ENCODE measurements at places on chromosomes 4 and X.
A peak's percentile ranks its signal among the peaks of the same experiment; 100 is the strongest.

DNA sequence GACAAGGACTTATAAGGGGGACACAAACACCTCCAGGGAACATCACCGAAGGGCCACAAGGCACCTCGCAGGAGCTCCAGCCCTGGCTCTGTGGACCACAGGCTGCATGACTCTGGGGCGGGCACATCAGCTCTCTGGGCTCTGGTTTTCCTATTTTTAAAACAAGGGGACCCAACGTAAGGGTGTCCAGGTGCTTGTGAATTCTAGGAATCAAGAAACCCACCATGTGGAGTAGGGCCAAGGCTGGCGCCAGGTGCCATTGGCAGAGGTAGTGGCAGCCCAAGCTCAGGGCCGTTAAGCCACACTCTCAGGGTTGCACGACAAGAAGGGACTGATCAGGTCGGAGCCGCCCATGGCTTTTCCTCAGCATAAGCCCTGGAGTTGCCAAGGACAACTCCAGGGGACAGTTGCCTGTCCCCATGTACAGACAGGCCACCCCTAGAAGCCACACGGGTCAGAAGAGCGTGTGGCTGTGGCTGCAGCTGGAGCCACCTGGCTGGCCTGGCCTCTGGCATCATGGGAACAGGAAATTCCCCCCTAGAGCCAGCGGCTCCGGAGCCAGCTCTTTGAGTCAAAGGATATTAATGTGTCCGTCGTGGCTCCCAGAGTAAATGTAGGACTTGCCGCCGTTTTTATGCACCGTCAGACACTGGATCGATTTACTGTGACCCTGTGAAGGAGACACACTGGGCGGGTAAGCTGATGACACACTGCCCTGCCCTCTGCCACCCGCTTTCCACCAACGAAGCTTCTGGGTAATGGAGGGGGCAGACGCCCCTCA lies 32.5 kb downstream of the WDR1 start:
- no peak for DNase-seq

- DNase-seq, result peak; percentile 27
Measured at GRCh38 chr4:63049278-63049677, 1360.0 kb downstream of the TECRL start.

- peak; percentile 11 for DNase-seq
Measured at GRCh38 chr4:25253071-25253445, 19.2 kb downstream of the PI4K2B start.

DNA sequence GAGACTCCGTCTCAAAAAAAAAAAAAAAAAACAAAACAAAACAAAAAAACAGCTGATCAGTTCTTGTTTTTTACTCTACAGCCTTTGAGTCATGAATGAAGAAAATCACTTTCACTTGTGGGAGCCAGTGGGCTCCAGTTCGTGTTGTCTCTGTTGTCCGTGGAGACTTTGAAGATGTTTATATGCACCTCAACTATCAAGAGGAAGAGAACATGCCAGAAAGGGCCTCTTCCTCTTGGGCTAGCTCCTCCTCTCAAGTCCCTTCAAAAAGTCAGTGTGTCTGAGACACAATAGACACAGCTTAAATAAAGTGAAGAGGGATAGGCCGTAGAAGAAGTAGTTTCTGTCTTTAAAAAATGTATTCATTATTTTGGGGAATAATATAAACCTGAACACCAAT lies 182.7 kb downstream of the KDR start:
- no peak for DNase-seq

- DNase-seq, result no peak
Measured at GRCh38 chrX:104697294-104697693, 131.3 kb downstream of the IL1RAPL2 start.

GRCh38 chr4:94669672-94670664 lies 87.8 kb upstream of the BMPR1B start:
- no peak for DNase-seq

GRCh38 chr4:120071192-120071795 lies 4.6 kb upstream of the MAD2L1 start:
- DNase-seq, result peak; percentile 75

DNA sequence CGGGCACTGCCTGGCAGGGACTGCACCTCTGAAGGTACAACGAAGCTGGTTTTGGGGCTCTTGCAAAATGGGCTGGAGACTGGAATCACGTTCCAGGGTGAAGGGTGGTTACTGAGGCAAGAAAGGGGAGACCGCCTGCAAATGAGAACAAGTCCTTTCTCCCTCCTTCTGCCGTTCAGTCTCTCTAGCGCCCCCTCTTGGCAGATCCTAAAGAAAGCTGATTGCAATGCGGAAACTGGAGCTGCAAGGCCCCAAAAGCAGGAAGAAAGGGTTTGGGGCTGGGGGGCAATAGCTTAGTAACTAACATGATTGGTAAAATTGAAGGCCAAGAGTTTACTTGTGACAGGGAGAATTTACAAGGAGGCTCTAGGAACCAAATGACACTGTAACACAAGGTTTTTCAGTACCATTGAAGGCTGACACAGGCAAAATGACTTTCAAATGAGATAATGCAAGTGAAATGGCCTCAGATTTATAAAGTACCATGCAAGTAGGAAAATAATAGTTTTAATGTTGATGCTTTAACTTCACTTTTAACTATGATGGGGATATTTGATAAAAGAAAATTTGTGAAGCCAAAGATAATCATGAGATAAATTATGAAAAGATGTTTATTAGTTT lies 222.7 kb upstream of the HAND2 start:
- DNase-seq, result peak; percentile 8

GRCh38 chr4:10090467-10091250 lies 25.9 kb downstream of the WDR1 start:
- DNase-seq, result no peak

GRCh38 chr4:179165000-179165738 lies 1722.9 kb upstream of the AGA start:
- DNase-seq, result no peak

DNA sequence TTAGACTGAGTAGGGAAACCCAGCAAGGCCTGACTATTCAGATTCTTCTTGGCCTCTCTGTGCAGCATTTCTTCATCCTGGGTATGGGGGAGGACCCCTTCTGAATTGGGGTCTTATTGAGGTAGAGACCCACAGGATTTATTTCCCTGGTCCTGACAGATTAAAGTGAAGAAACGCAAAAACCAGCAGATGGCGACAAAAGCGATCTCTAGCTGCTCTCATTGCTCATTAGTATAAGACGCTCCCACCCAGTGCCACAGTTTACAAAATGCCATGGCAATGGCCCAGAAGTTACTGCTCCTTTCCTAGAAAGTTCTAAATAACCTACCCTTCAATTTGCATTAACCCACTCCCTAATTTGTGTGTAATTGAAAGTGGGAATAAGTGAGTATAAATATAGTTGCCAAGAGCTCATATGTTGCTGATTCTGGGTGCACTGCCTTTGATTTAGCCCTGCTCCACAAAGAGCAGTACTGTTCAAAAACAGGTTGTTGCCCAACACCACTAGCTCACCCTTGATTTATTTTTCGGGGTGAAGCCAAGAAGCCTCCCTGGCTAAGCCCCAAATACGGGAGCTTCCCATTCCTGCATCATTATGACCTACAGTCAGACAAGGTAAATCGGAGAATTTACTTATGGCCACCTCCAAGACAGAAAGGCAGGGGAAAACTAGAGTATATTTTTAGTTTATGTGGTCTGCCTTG lies 3.7 kb upstream of the BEX4 start:
- DNase-seq, result peak; percentile 44

DNA sequence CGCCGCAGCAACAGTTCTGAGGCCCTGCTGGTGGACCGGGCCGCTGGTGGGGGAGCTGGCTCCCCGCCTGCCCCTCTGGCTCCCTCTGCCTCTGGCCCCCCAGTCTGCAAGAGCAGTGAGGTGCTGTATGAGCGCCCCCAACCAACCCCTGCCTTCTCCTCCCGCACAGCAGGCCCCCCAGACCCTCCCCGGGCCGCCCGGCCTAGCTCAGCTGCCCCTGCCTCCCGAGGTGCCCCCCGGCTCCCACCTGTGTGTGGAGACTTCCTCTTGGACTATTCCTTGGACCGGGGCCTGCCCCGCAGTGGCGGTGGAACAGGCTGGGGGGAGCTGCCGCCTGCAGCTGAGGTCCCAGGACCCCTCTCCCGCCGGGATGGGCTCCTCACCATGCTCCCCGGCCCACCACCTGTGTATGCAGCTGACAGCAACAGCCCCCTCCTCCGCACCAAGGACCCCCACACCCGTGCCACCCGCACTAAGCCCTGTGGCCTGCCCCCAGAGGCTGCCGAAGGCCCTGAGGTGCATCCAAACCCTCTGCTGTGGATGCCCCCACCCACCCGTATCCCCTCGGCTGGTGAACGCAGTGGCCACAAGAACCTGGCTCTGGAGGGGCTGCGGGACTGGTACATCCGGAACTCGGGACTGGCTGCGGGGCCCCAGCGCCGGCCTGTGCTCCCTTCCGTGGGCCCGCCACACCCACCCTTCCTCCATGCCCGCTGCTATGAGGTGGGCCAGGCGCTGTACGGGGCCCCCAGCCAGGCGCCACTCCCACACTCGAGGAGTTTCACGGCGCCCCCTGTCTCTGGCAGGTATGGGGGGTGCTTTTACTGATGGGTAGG lies 6.3 kb downstream of the PRAF2 start:
- no peak for DNase-seq

DNA sequence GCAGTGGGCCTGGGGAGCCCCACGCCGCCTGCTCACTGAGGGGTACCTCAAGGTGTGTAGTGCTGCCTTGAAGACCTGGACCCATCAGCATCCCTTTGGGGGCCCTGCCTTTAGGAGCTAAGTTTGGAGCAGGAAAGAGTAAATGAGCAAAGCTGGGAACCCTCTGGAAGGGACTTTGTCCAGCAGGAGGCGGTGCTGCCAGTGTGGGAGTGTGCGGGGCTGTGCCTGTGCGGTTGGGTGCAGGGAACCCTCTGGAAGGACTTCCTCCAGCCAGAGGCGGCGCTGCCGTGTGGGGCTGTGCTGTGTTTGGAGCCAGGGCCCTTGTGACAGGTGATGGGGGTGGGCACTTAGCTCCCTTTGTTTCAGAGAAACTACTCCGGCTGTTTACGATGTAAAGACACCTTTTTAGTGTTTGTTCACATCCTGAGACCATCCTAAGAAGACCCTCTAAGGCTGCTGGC lies 25.8 kb downstream of the RGS12 start:
- no peak for DNase-seq

DNA sequence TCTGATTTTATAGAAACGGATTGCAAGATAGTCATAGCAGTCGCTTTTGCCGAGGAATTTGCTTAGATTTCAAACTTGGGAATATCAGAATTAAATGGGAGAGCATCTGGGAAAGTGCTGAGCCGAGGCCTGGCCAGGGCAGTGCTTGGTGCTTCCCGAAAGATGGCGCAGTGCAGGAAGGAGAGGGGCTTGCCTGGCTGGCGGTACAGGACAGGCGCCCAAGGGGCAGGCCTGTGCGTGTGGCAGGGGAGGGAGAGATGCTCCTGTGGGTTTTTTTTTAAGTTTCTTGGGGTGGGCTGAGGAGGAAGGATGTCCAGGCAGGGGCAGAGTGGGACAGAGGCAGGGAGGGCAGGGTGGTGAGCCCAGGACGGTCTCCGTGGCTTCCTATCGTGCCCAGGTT lies 241.1 kb downstream of the AFAP1 start:
- DNase-seq, result peak; percentile 26

GRCh38 chr4:86744570-86744969 lies 104.6 kb downstream of the SLC10A6 start:
- no peak for DNase-seq

- DNase-seq, result no peak
Measured at GRCh38 chr4:48958582-48958981, 27.5 kb upstream of the CWH43 start.

GRCh38 chr4:113223001-113223400 lies 173.5 kb downstream of the ANK2 start:
- peak; percentile 10 for DNase-seq

DNA sequence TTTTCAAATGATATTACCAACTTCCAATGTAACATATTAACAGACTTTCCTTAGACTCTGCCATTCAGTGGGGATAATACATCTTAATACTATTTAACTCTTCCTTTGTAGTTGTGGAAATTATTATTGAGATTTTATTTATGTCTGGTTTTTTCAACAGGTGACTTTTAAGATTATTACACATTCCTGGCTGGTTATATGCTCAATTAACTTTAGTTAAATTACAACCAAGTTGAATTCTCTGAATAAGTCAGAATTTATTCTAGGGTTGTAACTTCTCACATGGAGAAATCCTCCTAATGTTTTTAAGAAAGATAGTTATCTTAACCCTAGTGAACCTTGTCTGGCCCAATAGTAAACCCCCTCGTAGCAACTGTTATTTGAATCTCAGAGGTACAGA lies 107.3 kb downstream of the SLC10A6 start:
- DNase-seq, result no peak

GRCh38 chrX:148593987-148594386 lies 93.6 kb downstream of the AFF2 start:
- DNase-seq, result peak; percentile 33

GRCh38 chr4:66554826-66555225 lies 884.5 kb upstream of the EPHA5 start:
- peak; percentile 19 for DNase-seq

DNA sequence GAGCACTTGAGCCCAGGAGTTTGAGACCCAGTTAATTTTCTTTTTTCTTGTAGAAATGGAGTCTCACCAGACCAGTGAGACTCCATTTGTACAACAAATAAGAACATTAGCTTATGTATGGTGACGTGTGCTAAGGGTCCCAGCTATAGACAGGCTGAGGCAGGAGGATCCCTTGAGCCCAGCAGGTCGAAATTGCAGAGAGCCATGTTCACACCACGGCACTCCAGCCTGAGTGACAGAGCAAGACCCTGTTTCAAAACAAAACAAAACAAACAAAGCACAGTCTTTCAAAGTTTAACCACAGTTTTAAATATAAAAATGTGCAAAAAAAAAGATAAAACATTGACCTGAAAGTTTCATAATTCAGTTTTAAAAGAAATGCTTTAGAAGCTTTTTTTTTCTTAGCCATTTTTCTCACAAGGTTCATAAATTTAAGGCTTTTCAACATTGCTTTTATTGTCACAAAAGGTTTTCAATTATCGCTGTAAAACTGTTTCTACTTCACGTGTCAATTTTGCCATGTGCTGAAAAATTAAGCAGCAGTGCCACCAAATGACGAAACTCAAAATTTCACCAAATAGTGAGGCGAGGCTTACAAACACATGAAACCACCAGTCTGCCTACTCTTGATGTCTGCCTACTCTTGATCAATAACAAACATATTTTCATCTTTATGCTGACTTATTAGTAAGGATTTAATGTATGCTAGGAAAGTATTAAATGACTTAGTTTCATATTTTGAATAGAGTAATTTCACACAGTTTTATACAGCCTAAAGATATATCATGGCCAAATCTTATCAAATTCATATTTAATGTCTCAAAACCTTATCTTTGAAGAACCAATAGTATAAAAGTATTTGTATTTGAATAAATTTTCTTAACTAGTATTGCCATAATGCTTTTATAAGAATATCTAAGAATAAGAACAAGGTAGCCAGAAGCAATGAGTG lies 126.3 kb downstream of the NEK1 start:
- DNase-seq, result peak; percentile 66

- peak; percentile 49 for DNase-seq
Measured at GRCh38 chr4:1009542-1010394, 1.7 kb upstream of the FGFRL1 start.
